Uterine smooth muscle cell (primary cell): ENCODE measurements at places on chromosomes 6 and 20. TPM values are rescaled to one million over a fixed set of nuclear protein-coding genes. Genes with fewer than 3 reads are reported as not detected.

Gene UBE2J1
- 34.8 and 36.5 TPM in 2 replicates for total RNA-seq

Gene PPIL6
- total RNA-seq: 2.3 and 5.0 TPM in 2 replicates

Gene VIP
- not detected in 2 replicates for total RNA-seq

Gene CUL7
- total RNA-seq: 58.9 and 83.6 TPM in 2 replicates

Gene SLC26A8
- not detected in 2 replicates for total RNA-seq

Gene ALDH8A1
- total RNA-seq: not detected in 2 replicates

Gene IYD
- not detected in 2 replicates for total RNA-seq

Gene SOBP
- 10.2 and 15.4 TPM in 2 replicates for total RNA-seq

Gene SNX3
- 237 and 252 TPM in 2 replicates for total RNA-seq

Gene VTA1
- total RNA-seq: 31.9 and 53.3 TPM in 2 replicates

Gene RNASET2
- 11.3 and 36.4 TPM in 2 replicates for total RNA-seq

Gene ELOVL2
- total RNA-seq: 0.11 TPM in 1 of 2 replicates, not detected in the other

Gene SPATA25
- total RNA-seq: 0.62 and 1.5 TPM in 2 replicates

Gene FAM83B
- 0.12 and 0.33 TPM in 2 replicates for total RNA-seq

Gene SLA2
- not detected in 2 replicates for total RNA-seq

Gene ARHGAP18
- total RNA-seq: 45.6 and 90.2 TPM in 2 replicates

Gene EMILIN3
- total RNA-seq: under 0.01 TPM in 1 of 2 replicates, not detected in the other

Gene SLC17A2
- not detected in 2 replicates for total RNA-seq

Gene SLC32A1
- not detected in 2 replicates for total RNA-seq

Gene SGK2
- total RNA-seq: 0.44 and 1.1 TPM in 2 replicates

Gene SLC17A5
- total RNA-seq: 32.6 and 51.2 TPM in 2 replicates

Gene C6orf58
- total RNA-seq: not detected in 2 replicates

Gene ACSS1
- 5.5 and 6.6 TPM in 2 replicates for total RNA-seq

Gene SLC35B3
- total RNA-seq: 19.7 and 21.9 TPM in 2 replicates

Gene SLC22A3
- total RNA-seq: 1.8 and 2.9 TPM in 2 replicates

Gene TSPO2
- not detected in 2 replicates for total RNA-seq

Gene CEP85L
- total RNA-seq: 20.4 and 29.8 TPM in 2 replicates

Gene HLA-DOA
- not detected in 2 replicates for total RNA-seq
